ENCODE measurements at places on chromosomes 11 and 22. TPM values are rescaled to one million over a fixed set of nuclear protein-coding genes. Genes with fewer than 3 reads are reported as not detected.

GRCh38 chr11:115126515-115127208 is 377.6 kb downstream of the CADM1 start:
- peak; percentile 5 for DNase-seq

GRCh38 chr11:130979386-130979972 is 63.2 kb upstream of the SNX19 start:
- peak; percentile 37 for DNase-seq

GRCh38 chr11:122176651-122177050 is 60.6 kb upstream of the BLID start:
- DNase-seq: no peak

- no peak for DNase-seq
Observed at GRCh38 chr22:38941488-38941987, 15.9 kb upstream of the APOBEC3A start.

Gene CAT
- total RNA-seq: 343 TPM
